Stimulated activated CD8-positive, alpha-beta memory T cell treated with anti-CD3 and anti-CD28 coated beads, Interleukin-7, amount 100 ng/mL, for 1 hour (primary cell): ENCODE measurements at places on chromosomes 7 and 10.

DNA sequence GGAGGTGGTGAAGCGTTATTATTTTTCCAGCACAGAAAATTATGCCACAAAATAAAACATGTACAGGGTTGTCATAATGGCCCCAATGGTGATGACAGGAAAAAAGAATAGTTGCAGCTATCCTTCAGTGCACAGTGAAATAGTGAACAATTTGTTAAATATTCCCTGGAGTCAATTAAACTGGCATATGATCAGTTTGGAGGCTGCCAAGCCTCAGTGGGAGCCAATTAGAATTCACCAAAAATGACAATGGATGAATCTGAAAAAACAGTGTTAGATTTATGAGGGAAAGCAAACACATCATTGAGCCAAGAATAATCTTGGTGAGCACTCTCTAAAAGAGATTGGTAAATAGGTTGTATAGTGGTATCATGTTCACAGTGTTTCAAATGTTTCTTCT lies 146.3 kb downstream of the OTUD1 start:
- DNase-seq, result no peak

DNA sequence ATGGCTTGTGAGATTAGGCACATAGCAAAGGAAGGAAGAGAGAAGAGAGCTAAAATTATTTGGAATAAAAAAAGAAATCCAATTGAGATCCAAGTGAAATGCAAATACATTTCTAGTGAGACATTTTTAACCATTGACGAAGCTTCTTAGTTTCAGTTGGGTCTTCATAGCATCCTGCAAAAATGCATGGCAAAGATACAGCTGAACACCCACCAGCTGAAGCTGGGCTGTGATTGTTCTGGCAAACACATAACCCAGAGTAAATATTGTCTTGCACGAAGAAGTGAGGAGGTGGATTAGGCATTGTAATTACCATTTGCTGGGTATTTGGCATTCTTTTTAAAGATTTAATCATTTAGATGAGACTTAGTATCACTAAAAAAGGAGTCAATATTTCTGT lies 409.4 kb downstream of the GRM8 start:
- DNase-seq, result no peak

DNA sequence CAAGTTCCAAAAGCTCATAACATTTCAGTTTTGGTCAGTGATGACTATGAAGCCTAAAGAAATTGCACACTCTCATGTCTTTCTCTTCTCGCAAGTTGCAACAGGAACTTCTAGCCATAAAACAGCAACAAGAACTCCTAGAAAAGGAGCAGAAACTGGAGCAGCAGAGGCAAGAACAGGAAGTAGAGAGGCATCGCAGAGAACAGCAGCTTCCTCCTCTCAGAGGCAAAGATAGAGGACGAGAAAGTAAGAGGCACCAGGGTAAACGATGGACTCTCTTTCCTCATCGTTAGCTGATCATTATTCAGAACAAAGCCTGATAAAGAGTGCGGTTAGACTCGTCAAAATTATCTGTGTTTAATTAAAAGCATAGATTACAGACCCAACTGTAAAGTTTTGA lies 94.7 kb downstream of the HDAC9 start:
- no peak for DNase-seq

DNA sequence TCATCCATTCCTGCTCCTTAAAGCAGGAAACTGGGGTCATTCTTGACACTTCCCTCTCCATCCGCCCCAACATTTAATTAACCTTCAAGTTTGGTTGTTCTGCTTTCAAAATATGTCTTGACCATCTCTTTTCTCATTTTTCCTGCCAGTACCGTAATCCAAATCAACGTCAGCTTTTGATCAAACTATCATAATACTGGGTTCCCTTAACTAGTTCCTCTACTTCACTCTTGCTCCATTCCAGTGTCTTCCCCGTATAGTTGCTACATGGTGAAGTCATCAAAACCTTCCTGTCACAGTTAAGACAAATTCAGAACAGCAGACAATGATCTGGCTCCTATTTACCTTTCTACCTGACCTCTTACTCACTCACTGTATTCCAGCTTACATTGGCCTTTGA lies 6.6 kb upstream of the KLF14 start:
- no peak for DNase-seq

- DNase-seq, result no peak
Measured at GRCh38 chr10:17622061-17622460, 4.9 kb upstream of the HACD1 start.
